ENCODE measurements at places on chromosomes 3 and 15.
A peak's percentile ranks its signal among the peaks of the same experiment; 100 is the strongest.

DNA sequence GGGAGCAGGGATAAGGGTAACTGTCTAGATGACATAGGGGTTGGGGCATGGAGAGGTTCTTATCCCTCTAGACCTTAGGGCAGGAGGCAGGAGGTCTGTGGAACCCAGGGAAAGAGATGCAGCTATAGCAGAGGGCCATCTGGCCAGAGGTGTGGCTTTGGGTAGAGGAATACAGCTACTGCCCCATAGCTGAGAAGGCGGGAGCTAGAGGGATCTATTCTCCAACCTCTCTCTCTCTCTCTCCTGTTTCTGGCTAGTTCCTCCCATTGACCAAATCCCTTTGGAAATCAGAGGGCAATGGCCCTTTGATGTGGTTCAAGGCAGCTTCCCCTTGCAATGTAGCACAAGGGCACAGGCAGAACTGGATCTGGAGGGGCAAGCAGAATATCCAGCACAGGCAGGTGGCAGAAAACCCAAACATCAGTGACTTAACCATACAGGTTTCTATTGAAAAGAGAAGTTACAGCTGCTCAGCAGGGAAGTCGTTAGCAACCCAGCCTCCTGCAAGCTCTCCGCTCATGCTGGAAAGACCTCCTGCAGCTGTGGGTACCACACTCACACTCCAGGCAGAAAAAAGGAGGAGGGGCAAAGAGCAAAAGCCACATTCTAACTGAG lies 22.3 kb upstream of the LMOD3 start:
- no peak for DNase-seq

GRCh38 chr15:35151381-35151780 lies 66.3 kb upstream of the NANOGP8 start:
- no peak for DNase-seq

GRCh38 chr15:64895285-64896065 lies 16.2 kb upstream of the ANKDD1A start:
- no peak for DNase-seq

- DNase-seq: no peak
Measured at GRCh38 chr3:11164607-11165006, 10.3 kb downstream of the HRH1 start.

- DNase-seq: no peak
Measured at GRCh38 chr3:123764647-123765046, 119.5 kb downstream of the MYLK start.

DNA sequence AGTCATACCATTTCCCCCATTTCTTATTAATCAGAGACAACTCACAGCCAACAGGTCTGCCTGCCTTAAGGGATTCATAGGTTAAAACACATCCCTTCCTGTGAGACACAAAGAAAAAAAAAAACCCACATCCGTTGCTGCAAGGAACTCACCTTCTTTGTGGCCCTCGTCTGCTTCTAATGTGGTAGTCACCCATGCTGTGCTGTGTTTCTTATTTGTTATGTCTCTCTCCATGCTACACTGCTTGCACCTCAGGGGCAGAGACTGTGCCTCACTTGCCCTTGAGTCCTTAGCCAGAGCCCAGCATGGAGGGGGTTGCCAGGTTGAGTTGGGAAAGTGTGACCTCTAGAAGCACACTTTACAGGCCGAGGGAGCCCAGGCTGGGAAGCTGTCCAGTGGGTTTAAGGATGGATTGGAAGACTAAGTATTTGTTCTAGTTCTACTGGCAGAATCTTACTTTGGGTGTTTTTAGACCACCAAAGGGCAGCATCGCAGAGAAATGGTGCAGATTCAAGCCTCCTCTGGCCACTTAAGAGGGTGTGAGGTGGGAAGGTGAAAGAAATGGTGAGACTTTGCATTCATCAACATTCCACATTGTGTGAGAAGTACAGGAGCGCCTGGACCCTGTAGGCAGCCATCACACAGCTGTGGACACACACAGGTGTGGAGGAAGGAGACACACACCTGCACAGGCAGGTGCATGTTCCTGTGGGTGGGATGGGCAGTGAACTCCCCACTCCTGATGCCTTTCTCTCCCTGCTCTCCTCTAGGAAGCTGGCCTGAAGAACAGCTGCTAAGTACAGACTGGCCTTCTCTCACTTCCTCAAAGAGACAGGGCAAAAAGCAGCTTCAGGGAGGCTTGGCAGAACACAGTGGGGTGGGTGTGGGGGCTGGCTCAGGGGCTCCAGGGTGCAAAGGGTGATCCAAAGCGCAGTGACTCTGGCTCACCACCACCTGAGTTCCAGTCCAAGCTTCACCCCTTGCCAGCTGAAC lies 48.8 kb downstream of the GLB1 start:
- DNase-seq: no peak

DNA sequence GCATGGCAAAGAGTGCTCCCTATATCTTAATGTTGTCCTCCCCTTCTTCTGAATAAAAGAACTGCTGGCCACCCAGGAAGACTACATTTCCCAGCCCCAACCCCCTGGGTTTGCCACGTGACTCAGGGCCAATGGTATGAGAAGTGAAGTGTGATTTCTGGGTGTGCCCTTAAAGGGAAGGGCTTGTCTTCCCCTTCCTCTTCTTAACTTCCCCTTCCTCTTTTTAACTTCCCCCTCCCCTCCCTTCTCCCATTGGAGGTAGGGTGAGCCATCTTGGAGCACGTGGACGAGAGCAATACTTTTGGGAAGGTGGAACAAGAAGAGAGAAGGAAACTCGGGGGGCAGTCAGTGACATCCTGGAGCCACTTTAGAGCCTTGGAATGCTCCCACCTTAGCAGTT lies 6.8 kb upstream of the KBTBD12 start:
- no peak for DNase-seq

- no peak for DNase-seq
Measured at GRCh38 chr3:53721187-53722119, 124.8 kb downstream of the CHDH start.

- DNase-seq: no peak
Measured at GRCh38 chr15:58582160-58582559, 150.4 kb downstream of the LIPC start.

- DNase-seq: no peak
Measured at GRCh38 chr3:32423956-32424557, 32.4 kb downstream of the CMTM7 start.

- DNase-seq: no peak
Measured at GRCh38 chr3:30263238-30263924, 343.0 kb upstream of the TGFBR2 start.

- DNase-seq: no peak
Measured at GRCh38 chr15:55035749-55036148, 161.0 kb downstream of the RSL24D1 start.

DNA sequence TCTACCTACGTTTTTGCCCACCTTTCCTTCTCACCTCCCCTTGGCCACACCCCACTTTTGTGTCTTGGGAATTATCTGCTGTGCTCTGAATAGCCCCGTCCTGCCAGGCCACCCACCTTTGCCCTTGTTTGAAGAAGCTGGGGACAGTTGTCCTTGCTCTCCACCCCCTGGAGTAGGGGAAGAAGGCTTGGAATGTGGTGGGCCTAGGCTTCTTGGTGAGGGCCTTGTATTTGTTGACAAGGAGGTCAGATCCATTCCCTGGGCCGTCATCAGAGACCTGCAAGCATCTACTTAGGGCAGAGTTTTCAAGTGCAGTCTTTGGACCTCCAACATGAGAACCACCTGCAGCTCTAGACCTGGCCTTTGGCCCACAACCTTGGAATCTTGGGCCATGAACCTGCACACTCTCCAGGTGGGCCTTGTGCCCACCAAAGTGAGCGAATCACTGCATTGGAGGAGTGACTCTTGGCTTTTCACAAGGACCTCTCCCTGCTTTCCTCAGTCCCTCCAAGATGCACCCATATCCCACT lies 160.6 kb downstream of the APBA2 start:
- DNase-seq: no peak

- DNase-seq: peak; percentile 19
Measured at GRCh38 chr15:101642361-101642760, 9.8 kb downstream of the TM2D3 start.
